Stimulated activated CD8-positive, alpha-beta memory T cell treated with anti-CD3 and anti-CD28 coated beads, Interleukin-7, amount 100 ng/mL, for 4 hours (primary cell): ENCODE measurements at places on chromosomes 12 and 14.

GRCh38 chr12:51951843-51952722 is 584 bp downstream of the ACVR1B start:
- no peak for DNase-seq

DNA sequence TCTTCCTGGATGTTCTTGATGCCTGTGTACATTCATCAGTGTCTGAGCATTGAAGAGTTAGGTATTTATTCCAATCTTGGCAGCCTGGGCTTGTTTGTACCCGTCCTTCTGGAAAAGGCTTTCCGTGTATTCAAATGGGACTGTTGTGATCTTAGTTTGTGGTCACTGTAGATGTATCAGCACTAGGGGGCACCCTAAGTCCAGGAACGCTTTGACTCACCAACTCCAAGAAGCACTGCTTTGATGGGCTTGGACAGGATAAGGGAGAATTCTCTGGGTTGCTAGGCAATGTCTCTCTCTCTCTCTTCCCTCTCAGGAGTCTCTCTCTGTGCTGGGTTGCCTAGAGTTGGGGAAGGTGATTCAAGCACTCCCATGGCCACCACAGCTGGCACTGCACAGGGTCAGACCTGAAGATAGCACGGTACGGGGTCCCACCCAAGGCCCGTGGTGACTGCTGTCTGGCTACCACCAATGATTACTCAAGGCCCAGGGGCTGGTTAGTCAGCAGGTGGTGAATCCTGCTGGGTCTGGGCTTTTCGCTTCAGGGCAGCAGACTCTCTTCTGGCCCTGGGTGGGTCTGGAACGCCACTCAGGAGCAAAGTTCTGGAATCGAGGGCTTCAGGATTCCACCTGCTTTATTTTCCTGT is 211.1 kb upstream of the RGS6 start:
- DNase-seq: no peak

GRCh38 chr12:113162102-113163029 is 12.8 kb downstream of the CFAP73 start:
- no peak for DNase-seq

DNA sequence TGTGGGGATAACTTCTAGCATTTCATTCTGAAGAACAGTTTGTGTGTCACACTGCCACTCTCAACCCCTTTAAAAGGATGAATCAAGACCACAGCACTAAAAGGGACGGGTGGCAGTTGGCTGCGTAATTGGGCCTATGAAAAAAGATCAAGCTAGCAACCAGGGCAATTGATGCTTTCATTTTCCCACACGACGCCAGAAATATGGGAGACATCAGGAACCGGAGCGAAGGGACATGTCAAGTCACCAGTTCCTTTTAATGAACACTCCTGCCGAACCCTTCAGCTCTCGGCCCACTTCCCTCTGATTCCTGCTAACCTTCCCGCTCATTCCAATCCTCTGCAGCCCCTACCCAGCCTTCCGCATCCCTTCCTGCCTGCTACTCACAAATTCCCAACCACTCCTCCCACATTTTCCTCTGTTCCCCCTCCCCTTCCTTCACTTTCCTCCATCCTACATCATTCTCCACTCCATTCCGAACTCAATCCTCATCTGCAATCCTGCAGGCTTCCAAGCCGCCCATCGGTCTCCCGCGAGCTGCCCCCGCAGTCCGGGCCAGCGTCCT is 753 bp downstream of the CSRNP2 start:
- DNase-seq: no peak

- DNase-seq: no peak
Observed at GRCh38 chr12:113845900-113846674, 120.0 kb downstream of the RBM19 start.

DNA sequence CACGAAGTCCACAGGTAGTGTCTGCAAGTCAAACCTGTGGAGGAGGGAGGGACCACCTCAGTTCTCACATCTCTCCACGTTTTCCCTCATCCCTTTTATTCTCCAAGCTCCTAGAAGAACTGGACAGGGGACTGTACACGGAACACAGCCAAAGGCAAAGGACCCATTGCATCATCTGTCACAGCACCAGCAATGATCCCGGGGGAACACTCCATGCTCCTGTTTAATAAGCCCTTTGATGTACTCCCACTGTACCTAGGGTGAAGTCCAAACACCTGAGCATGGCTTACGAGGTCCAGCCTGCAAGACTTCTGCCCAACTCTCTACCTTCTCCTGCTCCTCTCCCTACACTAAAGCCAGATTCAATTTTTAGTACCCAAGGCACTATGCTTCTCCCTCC is 26.5 kb downstream of the PRPF40B start:
- no peak for DNase-seq

GRCh38 chr12:79373896-79374499 is 316.8 kb downstream of the PAWR start:
- no peak for DNase-seq

DNA sequence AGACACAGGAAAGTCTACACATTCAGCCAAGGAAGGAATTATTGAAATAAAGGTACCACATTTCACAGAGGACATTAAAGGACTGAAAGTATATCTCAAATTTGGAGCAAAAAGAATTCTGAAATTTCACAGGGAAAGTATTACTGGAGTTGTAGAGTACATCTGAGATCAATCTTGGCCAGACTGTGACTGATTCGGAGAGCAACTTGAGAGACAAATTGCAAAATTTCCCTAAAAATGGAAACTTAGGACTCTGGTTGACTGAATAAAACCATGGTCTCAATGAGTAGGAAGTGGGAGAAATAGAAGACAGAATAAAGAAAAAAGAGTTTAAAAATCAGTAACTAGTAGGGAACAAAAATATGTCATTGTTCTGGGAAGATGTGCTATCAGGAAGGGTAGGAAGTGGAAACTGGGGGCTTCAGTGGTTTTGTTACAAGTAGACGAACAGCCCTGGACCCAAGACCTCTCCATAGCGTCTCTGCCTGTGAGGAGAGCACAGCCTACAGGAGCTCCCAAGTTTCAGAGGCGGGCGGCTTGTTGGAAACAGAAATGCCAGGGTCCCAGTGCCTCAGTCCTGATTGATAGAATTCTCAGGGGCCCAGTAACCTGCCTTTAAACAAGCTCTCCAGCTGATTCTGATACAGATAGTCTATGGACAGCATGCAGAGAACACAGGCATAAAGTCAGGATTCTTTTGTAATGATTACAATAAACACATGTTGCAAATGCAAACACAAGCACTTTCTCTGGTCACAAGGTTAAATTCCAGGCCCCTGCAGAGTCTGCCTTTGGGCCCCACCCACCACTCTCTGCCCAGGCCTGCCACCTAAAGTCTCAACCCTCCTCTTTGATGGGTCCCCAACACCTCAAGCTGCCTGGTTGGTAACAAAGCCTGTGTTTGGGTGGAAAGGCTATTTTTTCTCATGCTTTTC is 63.1 kb downstream of the BBS10 start:
- no peak for DNase-seq

GRCh38 chr14:30242744-30243143 is 315.1 kb upstream of the PRKD1 start:
- DNase-seq: no peak

- DNase-seq: no peak
Observed at GRCh38 chr14:102898776-102899515, 23.5 kb upstream of the AMN start.

- no peak for DNase-seq
Observed at GRCh38 chr12:121224591-121224990, 14.7 kb downstream of the P2RX4 start.
